ENCODE measurements at places on chromosomes 7 and 10. TPM values are rescaled to one million over a fixed set of nuclear protein-coding genes. Genes with fewer than 3 reads are reported as not detected.

PDE6C gene
- total RNA-seq = not detected

PDAP1 gene
- 91.2 TPM for total RNA-seq

CRYGN gene
- total RNA-seq = not detected

CCDC146 gene
- 3.0 TPM for total RNA-seq

RP9 gene
- 13.7 TPM for total RNA-seq

DENND2A gene
- 16.0 TPM for total RNA-seq

CUTC gene
- 14.5 TPM for total RNA-seq

NEUROD6 gene
- not detected for total RNA-seq

SPDYE1 gene
- total RNA-seq = not detected

SPDYE2 gene
- total RNA-seq = not detected

PRPS1L1 gene
- total RNA-seq = not detected

TBX20 gene
- not detected for total RNA-seq

ARPC1A gene
- 110 TPM for total RNA-seq

GBF1 gene
- total RNA-seq = 59.7 TPM

SCRN1 gene
- total RNA-seq = 129 TPM

IGFBP3 gene
- total RNA-seq = 1,748 TPM

MINDY4 gene
- total RNA-seq = 6.3 TPM

MYOZ1 gene
- 18.4 TPM for total RNA-seq

BEND7 gene
- 15.8 TPM for total RNA-seq

All from chondrocyte (in vitro differentiated cells).